ENCODE measurements at places on chromosomes 5 and 9.

DNA sequence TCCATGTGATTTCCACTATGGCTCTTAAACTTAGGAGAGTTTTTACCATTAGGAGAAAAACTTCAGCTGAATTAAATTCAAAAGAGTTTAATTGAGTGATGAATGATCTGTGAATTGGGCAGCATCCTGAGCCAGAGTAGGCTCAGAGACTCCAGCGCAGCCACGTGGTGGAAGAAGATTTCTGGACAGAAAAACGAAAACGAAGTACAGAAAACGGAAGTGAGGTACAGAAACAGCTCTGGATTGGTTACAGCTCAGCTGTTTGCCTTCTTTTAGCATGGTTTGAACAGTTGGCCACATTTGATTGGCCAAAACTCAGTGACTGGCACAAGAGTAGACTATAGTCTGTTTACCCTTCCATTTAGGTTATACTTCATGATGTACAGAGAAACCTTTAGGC lies 69.2 kb upstream of the PLPP1 start:
- DNase-seq = peak; percentile 35

- DNase-seq = no peak
These were observed 57.6 kb downstream of the SH3TC2 start for GRCh38 chr5:149005077-149005892.

- DNase-seq = no peak
These were observed 39.4 kb downstream of the KLF9 start for GRCh38 chr9:70374962-70375618.

- DNase-seq = peak; percentile 25
These were observed 205.8 kb downstream of the GABBR2 start for GRCh38 chr9:98502976-98503325.

GRCh38 chr9:114771889-114772288 lies 34.0 kb downstream of the TNFSF15 start:
- no peak for DNase-seq

DNA sequence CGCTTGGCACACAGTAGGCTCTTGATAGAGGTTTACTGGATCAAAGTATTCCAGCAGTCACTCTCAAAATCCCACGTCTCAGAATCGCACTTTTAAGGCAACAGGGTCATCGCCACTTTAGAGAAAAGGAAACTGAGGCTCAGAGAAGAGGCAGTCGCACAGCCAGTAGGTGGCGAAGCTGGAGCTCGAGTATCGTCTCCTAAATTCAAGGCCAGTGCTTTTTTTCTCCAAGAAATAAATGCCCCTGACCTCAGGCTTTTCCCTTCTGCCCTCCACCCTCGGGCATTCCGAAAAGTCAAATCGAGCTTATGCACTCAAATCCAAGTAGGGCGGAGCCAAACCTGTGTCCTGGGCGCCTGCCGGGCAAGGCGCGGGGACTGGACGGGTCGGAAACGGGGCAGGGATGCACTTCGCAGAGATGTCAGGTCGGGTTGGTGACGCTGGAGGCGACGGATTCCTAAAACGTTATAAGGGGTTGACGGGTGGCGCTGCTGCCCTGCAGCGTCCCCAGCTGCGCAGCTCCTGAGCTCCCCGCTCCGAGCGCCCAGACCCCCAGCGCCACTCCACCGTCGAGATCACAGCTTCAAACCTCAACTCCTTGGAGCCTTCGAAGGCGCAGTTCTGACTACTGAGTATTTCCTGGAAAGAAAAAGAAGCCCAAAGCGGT lies 4.7 kb upstream of the FOXB2 start:
- no peak for DNase-seq

DNA sequence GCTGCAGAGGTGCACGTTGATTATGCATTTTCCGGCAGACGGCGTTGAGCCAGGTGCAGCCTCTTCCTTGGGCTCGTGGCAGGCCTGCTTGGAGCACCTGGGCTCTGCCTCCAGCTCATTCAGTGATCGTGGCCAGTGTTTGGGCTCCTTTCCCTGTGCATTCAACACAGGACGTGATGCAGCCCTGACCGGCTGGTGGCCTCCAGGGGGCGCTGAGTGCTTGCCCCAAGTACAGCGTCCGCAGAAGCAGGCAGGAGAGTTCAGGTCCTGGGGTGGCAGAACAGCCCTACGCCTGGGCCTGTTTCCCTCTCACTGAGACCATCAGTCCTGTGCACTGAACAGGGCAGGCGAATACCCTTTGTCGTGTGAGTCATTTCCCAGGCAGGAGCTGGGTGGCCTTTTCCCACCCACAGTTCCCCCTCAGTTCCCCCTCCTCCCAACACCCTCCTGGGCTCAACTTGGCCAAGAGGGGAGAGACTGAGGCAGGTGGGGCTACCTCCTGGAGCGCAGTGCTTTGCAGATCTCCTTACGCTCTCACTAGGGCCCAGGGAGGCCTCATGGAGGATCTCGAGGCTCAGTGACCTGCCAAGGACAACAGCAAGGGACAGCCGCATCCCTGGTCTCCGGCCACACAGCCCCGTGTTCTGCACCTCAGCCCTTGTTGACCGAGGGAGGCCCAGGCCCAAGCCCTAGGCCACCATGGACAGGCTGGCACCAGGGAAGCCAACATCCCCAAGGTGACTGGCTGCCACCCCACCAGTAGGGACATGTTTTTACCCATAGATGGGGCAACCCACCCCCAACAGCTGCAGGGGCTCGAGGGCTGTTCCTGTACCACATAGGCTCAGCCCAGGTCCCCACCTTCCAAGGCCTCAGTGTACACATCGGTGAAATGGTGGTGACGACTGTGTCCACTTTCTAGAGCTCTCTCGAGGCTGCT lies 52.9 kb downstream of the LRSAM1 start:
- peak; percentile 79 for DNase-seq

DNA sequence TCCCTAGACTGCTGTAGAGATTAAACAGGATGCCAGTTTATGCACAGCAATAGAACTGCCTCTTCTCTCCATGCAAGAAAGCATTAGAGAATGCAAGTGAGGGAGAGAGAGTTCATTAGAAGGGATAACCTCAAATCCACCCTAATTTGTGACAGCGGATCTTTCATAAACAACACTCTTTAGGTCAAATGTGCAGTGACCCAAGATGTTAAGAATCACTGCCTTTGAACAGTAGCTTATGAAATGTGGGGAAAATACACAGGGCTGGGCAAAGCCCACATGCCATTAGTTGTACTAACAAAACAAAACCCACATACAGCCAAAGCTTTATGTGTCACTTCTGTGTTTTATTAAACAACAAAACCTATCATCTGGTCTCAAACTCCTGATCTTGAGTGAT lies 36.2 kb upstream of the POU4F3 start:
- no peak for DNase-seq

DNA sequence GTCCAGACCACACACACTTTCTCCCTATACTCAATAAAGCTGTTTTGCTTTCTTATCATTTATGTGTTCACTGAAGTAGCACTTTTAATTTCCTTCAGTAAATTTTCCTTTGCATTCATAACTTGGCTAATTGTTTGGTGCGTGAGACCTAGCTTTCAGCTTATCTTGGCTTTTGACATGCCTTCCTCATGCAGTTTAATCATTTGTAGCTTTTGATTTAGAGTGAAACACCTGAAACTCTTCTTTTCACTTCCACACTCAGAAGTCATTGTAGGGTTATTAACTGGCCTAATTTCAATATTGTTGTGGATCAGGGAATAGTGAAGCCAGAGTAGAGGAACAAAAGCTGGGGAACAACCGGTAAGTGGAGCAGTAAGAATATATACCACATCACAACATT lies 114.7 kb downstream of the ST8SIA4 start:
- DNase-seq = no peak

GRCh38 chr5:119179857-119180641 lies 109.2 kb downstream of the DMXL1 start:
- DNase-seq = peak; percentile 26

DNA sequence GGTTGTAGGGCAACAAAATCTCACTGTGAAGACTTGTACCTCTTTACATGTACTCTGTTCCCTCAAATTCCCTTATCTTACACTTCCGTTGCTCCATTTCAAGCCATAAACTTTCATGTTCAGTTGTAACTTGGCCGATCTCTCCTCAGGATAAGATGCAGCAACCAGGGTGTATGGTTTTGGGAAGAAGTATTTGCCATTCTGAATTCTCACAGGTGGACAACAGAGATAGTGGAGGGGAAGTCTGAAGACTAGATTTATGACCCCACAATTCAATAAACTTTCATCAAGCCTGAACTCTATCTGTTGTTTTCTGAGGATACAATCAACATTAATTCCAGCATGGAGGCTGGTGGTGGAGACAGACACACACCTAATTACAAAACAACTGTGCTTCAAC lies 27.5 kb downstream of the GOLGA1 start:
- DNase-seq = no peak

GRCh38 chr9:113152699-113153098 lies 1.9 kb downstream of the SLC31A2 start:
- no peak for DNase-seq

GRCh38 chr5:18745988-18746615 lies 1111.8 kb downstream of the TAF11L14 start:
- DNase-seq = peak; percentile 7

DNA sequence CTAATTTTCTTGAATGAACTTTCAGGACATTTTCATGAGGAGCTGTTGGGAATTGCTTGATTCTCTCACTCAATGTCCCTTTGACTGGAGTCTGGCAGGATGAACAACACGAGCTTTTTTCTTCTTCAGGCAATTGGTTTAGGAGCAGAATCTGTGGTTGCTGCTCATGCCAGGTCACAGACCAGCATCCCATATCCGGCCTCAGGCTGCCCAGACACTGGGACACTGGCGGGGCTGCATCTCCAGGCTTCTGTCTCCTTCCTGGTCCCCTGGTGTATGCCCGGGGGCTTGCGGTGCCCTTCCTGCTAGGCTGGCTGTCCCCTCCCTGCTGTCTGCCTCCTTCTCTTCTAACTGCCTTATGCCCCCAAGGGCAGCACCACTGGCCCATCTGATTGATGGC lies 311.5 kb upstream of the DAP start:
- no peak for DNase-seq

DNA sequence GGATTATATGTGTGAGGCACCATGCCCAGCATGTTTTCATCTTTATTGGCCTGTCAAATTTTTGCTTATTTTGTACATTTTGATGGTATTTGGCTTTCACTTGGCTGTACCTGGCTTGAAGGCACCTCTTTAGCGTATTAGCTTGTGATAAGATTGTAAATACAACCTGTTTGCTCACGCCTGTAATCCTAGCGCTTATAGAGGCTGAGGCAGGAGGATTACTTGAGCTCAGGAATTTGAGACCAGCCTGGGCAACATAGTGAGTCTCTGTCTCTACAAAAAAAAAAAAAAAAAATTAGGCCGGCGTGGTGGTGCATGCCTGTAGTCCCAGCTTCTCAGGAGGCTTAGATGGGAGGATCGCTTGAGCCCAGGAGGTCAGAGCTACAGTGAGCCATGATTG lies 11.3 kb downstream of the SEC24A start:
- DNase-seq = no peak

DNA sequence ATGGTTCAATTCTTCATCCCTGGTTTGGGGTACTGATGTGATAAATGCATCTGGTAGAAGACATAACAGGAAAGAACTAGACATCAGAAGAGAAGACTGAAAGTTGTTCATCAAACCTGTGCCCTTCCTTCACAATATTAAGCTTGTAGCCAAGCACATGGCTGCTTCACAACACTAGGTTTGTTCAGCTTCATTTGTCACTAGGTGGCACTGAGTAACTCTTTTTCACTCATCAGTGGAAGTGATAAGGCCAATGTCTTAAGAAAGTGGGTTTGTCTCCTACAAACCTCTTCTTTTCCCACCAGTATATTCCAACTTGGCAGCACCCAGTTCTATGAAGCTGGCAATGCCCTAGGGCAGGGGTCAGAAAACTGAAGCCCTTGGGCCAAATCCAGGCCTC lies 26.9 kb downstream of the ZNF484 start:
- DNase-seq = no peak

DNA sequence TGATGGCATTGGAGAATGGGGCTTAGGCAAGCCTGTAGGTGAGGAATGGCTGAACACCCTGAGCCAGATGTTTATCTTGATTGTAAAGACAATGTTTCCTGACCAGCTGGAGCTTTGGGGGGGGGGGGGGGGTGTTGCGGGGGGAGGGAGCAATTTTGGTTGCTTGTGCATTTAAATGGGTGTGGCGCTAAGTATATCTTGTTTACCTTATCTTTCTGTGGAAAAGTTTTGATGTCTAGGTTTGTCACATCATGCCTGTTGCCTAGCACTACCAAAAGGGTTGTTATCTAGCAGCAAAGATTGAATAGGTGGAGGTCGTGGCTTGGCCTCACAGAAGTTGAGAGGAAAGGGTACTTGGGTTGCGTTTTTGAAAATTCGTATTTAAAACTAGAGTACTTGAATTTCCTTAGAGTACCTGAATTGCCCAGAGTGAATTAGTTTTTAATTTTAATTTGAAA lies 1.3 kb downstream of the SMAD5 start:
- peak; percentile 33 for DNase-seq

GRCh38 chr5:172593721-172594235 lies 47.3 kb upstream of the NEURL1B start:
- no peak for DNase-seq

DNA sequence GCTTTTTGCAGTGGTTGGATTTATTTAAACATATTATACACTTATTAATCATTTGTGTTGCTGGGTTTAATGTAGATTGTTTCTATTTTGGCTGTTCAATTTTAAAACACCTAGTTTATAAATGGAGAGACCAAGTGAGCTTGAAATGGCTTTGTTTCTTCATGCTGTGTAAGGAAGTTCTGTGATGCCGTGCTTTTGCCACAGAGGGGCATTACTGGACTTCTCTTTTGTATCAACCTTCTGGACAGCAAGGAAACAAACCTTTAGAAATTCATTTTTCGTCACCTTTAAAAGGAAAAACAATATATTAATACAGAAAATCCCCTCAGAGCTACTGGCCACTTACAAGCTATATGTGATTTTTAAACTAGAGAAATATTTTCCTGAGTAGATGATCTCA lies 81.9 kb downstream of the DMRTA1 start:
- DNase-seq = peak; percentile 13

DNA sequence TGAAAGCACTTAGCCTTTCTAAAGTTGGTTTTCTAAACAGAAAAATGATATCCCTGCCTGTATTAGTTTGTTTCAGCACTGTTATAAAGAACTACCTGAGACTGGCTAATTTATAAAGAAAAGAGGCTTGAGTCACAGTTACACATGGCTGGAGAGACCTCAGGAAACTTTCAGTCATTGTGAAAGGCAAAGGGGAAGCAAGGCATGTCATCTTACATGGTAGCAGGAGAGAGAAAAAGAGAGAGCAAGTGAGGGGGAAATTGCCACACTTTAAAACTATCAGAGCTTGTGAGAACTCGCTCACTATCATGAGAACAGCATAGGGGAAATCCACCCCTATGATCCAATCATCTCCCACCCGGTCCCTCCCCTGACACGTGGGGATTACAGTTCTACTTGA lies 64.9 kb downstream of the FAM170A start:
- DNase-seq = no peak

DNA sequence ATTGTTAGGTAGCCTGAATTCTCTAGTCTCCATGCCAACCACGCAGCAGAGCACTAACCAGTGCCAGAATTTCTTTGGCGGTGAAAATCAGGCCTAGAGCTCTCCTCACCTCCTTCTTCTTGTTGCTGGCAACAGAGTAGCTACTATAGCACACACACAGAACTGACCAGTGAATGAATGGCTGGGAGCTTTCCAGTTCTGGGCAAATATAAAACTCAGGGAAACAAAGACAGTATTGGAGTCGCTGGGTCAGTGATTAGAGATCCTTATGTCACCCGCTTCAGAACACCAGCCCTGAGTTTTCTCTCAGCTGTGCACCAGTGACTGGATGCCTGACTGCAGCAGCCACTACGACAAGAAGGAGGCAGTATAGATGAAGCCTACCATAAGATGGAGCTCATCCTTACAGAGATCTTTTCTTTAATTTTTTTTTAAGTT lies 26.9 kb upstream of the FEM1C start:
- peak; percentile 28 for DNase-seq
